ENCODE measurements at places on chromosomes 6 and 20.

DNA sequence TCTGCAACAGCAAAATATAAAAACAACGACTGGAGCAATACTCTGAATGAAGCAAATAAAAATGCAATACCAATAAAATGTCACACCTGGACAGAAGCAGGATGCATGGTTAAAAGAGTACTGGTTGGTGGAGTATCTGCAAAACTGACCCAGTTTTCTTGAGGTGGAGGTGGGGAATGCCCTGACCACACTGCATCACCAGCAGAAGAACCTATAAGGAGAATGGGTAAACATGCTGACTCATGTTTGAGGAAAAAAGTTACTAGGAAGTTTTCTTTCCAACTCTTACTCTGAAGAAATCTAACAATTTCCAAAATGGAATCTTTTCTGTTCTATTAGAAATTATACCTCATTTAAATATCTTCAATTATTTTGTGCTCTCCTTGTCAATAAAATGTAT lies 43.6 kb downstream of the REPS1 start:
- no peak for DNase-seq

DNA sequence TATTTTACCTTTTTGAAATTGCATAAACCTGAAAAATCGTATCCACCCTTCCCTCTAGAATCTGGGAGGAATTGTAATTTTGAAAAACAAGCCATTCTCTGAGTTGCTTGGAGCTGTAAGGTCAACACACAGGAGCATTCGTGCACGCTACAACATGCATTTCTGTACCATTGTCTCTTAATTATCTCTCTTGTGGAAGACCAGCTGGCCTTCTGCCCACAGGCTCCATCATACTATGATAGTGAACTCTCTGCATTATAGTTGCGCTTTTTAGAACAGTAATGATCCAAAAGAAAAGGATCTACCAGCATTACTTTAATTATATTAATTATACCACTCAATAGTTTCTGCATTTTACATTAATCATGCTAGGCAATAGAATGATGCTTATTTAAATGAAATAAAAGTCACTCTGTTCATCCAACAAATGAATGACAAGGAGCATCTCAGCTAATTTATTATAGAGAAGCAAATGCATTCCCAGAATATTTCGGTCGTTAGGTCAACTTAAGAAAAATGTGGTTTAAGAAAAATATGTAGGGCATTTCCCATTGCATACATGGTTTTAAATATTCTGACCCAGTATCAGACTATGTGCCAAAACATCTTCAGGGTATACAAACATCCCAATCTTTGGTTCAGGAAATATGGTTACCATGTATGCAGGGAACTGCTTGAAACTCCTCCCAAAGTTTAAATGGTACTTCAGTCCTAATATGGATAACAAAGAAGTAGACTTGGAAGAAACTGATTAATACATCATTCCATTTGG lies 263.5 kb downstream of the TFAP2A start:
- no peak for DNase-seq

DNA sequence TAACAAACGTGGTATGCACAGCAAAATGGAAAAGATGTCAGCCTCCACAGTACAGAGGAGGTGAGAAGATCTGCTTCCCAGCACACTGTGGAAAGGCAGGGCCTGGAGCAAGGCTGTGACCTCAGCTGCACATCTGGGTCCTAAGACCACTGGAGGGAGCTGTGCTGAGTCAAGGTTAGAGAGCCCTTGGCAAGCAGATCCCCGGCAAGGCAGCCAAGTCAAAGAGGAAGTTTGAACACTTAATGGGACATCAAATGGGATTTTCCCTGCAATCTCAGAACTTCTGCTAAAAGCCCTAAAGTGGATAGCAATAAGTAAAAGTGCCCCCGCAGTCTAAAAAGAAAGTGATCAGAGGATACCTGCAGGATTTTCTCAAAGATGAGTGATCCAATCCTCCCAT lies 39.5 kb downstream of the UNC5CL start:
- no peak for DNase-seq

DNA sequence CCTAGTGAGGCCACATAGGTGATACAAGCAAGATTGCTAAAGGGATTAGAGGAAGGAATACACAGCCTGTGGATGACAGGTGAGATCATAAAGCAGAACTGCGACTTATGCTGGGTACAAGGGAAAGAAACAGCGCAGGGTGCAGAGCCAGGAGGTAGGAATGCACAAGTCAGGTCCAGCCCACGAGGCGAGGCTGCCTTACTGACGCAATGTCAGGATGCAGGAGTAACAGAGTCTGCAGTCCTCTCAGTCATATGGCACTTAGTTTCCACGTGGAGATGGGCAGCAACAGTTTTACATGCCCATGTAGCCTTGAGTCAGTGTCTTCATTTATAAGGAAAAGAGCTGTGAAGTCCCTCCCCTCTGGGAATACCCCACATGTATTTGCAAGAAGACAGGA lies 210.9 kb downstream of the SYNE1 start:
- no peak for DNase-seq

DNA sequence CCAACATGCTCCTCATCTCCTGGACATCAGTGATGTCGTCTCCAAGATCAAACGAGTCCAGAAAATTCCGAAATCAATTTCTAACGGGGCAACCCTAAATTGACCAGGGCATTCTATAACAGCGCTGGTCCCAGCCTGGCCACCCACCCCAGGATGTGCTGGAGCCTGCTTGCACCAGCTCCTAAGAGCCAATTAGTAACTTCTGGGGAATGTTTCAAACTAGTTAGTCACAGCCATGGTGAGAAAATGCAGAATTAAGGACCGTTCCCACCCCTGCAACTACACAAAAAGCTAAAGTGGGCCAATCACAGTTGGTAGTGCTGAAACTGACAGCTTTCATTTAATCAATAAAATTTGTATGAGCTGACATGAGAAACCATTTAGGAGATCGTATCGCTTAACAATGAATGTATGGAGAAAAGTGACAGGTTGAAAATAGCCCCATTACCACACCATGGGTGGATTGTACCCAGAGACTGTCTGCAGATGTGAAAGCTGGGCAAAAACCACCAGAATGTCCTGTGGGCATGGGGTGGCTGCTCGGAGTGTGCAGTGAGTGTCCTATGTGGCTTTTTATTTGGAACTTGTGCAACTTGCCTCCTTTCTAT lies 165.7 kb upstream of the AFDN start:
- no peak for DNase-seq

GRCh38 chr6:136771306-136771705 lies 21.0 kb downstream of the MAP3K5 start:
- DNase-seq = no peak

- DNase-seq = no peak
Measured at GRCh38 chr6:46850792-46851191, 57.6 kb downstream of the MEP1A start.

GRCh38 chr6:137102851-137103492 lies 58.2 kb upstream of the IL20RA start:
- DNase-seq = no peak

GRCh38 chr6:13178107-13178506 lies 150.2 kb downstream of the TBC1D7 start:
- DNase-seq = no peak

Data from fibroblast of skin of left biceps (primary cell).